ENCODE measurements at places on chromosomes 6 and 20.

DNA sequence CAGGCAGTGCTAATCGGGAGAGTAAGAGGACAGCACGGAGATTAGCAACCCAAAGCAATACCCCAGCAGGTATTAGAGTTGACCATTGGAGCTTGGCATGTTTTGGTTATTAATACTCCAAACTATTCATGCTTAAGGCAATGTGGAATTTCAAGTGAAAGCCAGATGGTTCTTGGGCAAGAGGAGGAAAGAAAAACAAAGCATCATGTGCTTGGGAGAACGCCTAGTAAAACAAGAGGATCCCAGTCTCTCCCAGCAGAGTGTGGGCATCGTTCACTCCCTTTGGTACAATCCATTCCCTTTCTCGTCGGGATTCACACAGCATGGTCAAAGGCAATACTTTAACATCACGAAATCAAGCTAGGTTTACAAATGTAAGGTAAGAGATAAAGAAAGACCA, 349.8 kb downstream of the PRKN start:
- DNase-seq, result no peak

GRCh38 chr6:7153789-7154188, 46.0 kb downstream of the RREB1 start:
- DNase-seq, result no peak

DNA sequence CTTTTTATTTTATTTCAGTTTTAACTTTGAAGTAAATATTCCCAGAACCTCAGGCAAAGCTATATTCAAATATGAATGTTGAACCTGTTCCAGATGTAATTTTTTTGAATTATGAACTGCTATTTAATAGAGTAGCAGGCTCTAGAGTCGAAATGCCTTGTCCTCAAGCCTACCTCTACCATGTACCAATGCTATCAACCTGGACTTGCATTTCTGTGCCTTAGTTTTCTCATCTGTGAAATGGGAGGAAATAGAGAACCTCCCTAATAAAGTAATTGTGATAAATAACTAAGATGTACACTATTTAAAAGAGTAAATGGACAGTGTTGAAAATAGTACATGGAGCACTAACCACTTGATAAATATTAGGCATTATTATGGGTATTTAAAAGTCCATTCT, 551.6 kb upstream of the JARID2 start:
- DNase-seq, result no peak

DNA sequence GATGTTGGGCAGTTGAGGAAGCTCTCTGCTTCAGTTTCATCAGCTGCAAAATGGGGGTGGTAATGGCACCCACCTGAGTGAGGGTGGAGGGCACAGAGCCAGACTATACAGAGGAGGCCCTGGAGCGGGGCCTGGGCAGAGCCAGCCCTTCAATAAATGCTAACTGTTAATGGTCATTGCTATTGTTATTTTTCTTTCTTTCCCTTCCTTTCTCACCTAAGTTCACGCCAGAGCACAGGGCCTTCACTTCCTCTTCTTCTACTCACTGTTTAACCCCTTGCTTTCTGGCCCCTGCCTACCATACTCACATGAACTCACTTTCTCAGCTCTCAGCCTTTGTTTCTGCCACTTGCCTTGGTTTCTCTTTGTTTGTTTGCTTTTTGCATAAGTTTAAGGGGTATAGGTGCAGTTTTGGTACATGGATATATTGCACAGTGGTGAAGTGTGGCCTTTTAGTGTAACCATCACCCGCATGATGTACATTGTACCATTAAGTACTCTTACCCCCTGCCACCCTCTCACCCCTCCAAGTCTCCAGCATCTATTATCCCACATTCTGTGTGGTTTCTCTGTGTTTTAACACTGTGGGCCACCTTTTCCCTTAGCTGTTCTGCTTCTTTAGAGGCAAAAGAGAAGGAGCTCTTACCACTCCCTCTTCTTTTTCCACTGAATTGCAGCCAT, 7.5 kb upstream of the RREB1 start:
- no peak for DNase-seq

GRCh38 chr6:43622541-43622940, 6.5 kb downstream of the GTPBP2 start:
- no peak for DNase-seq

GRCh38 chr6:87670707-87671106, 31.3 kb downstream of the AKIRIN2 start:
- DNase-seq, result no peak

Data from MM.1S (cell line).